ENCODE measurements at places on chromosomes 3 and 15.

DNA sequence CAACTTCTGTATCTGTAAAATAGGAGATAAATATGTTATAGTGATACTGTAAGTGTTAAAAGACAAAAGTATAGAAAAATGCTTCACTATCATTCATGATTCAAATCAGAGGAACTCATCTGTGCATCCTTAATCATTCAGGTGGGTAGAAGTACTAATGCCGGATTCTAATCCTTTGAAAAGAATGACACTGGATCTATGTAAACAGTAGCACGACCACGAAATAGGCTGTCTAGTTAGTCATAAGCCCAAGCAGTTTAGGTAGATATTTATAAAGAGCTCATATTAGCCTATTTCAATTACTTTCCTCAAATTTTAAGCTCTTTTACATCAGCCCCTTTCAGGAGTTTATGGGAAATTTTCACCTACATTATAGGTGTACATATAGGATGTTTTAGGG is 437.9 kb downstream of the SOX2 start:
- no peak for DNase-seq

DNA sequence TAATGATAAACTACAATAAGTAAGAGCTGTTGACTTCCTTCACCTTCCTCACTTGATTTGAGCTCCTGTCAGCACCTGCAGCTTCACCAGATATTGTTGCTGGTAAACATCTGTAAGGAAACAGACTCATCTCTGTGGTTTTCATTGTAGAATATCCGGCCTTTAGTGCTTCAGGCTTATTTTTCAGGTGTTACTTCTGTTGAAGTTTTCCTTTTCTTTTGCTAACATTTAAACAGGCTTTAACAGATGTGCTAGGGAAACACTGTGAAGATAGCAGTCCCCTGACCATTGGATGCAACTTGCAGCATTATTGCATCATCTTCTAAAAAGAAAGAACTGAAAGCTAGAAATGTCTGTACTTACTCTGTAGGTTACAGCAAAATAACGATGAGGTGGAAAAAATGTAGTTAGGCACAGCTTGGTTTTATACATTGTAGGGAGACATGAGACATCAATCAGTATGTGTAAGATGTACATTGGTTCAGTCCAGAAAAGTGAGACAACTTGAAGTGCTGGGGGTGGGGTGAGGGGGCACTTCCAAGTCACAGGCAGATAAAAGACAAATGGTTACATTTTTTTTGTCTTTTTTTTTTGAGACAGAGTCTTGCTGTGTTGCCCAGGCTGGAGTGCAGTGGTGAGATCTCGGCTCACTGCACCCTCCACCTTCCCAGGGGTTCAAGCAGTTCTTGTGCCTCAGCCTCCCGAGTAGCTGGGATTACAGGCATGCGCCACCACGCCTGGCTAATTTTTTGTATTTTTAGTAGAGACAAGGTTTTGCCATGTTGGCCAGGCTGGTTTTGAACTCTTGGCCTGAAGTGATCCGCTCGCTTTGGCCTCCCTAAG is 10.2 kb downstream of the EDEM1 start:
- DNase-seq = no peak

DNA sequence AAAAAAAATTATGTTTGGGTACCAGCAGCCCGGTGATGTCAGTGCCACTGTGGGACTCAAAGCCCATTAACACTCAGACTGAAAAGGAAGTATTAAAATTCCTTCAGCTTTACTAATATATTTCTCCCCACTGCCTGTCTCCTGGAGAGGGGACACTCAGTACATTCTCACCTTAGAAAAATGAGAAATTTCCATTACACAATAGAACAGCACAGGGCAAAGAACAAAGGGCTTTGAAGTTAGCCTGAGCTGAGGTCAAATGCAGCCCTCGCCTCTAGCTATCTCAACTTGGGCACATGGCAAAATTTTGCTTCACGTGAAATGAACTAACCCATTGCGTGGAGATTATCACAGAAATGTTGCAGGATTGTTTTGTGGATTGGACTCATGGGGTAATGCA is 80.8 kb downstream of the RARB start:
- DNase-seq = no peak

GRCh38 chr3:46463868-46464241 is 850 bp downstream of the LTF start:
- DNase-seq = no peak

- no peak for DNase-seq
Measured at GRCh38 chr3:133074977-133075376, 36.8 kb downstream of the TMEM108 start.

- DNase-seq = no peak
Measured at GRCh38 chr3:66452303-66453011, 48.4 kb downstream of the LRIG1 start.

DNA sequence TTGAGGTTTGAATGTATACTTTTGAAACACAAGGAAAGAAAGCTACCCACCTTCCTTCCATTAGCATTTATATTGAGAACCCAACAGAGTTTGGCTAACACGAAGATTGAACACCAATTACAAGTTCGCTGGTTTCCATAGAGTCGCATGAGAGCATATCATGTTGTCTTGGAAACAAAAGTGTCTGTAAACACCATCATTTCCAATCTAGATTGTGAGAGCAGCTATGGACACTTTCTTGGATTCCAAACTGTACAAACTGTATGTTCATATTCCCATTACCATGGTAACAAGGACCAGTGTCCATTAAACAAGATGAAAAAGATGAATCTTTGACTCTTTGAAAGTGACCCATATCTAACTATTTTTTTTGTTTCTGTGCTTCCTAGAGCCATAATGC is 529.9 kb upstream of the ROBO1 start:
- DNase-seq = no peak

DNA sequence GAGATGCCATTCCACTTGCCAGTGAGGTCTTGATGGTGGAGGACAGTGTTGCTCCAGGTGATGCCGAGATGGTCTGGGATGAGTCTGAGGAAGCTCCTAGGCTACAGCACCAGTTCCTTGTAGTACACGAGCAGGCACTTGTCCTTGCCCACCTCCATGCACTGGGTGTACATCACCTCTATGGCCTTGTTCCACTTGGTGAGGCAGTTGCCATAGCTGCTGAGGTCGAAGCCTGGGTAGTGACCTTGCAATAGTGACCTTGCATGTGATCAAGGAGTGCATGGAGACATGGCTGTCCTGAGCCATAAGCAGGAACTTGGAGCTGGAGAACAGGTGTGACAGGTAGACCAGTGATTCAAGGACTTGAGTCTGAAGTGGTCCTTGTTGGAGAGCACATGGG is 47.6 kb downstream of the CDIN1 start:
- no peak for DNase-seq

- no peak for DNase-seq
Measured at GRCh38 chr3:3631114-3631513, 168.1 kb upstream of the LRRN1 start.

DNA sequence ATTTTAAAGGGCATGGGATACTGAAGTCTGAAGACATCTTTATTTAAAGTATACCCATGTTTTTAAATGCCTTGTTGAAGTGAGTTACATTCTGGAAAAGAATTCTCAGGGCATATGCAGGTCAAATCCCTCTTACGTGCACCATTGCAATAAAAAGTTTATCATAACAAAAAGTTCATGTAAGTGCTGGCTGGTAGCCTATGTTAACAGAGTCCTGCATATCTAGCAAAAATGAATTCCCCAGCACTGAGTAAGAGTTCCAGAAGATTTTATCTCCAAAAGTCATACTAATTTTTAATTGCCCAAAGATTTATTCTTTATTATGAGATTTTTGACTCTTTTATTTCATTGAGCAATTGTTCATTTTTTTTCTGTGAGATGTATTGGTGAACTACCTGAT is 104.7 kb upstream of the ROBO1 start:
- DNase-seq = no peak

- DNase-seq = no peak
Measured at GRCh38 chr3:183583331-183584245, 28.1 kb upstream of the KLHL6 start.
